ENCODE measurements at places on chromosomes 2 and 18.

DNA sequence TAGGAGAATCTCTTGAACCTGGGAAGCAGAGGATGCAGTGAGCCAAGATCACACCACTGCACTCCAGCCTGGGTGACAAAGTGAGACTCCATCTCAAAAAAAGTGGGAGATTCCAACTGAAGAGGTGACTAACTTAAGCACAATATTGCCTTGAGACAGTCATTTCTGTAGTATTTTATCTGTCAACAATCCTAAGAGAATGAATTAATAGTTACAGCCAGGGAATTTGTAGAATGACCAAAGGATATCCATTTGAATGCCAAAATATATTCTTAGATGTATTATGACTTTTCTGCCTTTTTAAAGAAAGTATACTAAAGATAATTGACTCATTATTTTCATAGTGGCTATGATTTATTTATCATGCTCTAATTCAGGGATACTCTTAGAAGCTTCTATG is 40.7 kb upstream of the CCDC150 start:
- no peak for DNase-seq

DNA sequence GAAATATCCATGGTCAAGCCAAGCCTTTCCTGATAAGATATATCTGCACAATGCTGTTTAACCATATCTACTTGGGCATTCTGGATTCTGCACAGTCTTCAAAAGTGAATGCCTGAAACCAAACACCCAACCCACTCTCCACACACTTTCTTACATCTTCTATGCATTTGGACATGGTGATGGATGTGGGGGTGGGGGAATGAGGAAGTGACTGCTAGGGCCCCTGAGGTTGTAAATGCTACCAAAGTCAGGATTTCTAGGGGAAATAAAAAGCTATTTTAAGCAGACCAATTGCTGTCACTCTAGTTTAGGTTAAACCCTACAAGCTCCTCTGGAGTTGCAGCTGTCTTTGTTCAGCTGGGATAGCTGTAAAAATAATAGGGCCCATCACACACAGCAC is 26.7 kb upstream of the TGFA start:
- no peak for DNase-seq

- no peak for DNase-seq
These were observed 7.4 kb upstream of the TMEM214 start for GRCh38 chr2:27025281-27025800.

- no peak for DNase-seq
These were observed 5.8 kb upstream of the GPD2 start for GRCh38 chr2:156430236-156430979.

DNA sequence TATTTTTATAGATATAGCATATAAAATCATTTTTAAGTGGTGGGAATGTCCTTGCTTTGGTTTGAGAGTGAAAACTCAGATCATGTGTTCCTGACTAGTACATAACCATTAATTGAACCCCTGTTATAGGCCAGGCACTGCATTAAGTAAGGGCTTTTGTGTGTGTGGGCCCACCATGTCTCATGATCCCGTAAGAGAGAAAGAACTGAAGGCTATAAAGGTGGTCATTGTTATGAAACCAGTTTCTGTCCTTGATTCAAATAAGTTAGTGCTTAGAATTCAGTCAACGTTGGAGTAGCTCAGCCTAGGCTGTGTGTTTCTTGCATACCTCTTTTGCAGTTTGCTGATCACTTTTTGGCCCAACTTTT is 91.5 kb downstream of the LIMS1 start:
- no peak for DNase-seq

DNA sequence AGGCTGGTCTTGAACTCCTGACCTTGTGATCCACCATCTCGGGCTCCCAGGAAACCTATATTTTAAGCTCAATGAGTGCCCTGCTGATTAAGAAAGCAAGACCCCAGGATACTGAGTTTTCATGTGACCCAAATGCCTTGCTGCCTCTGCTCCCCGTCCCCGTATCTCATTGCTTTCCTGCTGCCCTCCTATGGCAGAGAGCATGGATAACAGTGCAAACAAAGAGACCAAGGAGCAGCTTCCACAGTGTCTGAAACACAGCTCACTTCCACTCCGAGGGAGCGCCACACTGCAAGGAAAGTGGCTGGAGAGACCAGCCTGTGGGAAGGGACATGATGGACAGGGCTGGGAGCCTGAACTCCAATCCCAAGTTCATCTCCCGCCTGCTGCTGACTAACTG is 246.8 kb downstream of the TMEM182 start:
- no peak for DNase-seq

DNA sequence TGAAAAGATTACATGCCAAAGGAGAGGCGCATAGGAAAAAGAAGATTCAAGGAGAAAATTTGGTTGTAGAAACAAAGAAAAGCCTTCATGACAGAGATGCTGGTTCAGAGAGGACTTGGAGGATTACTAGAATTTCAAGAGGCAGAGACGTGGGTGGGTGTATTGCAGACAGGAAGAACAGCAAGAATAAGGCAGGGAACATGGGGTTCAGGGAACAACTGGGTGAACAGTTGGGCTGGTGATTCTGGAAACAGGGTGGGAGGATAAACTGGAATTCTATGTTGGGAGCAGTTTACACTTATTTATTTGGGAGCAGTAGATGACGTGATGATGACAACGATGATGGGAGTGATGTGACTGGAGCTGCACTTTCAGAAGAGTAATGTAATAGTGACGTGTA is 18.4 kb upstream of the GMCL1 start:
- DNase-seq: no peak

DNA sequence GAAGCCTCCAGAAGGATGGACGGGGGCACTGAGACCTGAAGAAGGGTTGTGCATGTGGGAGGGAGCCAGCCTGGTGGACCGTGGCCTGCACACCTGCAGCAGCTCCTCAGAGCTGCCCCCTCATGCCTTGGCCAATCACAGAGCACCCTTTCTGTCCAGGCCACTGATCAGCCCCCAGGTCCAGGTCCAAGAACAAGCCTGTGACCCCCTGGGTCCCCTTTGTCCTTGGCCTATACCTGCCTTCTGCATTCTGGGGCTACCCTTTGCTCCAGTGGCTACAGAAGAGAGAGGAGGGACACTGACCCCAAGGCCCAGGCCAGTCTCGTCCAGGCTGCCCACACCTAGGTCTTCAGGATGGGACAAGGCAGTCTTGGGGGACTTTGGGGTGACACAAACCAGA is 62.2 kb downstream of the AGAP1 start:
- no peak for DNase-seq

GRCh38 chr2:36438449-36438977 is 82.9 kb downstream of the CRIM1 start:
- DNase-seq: no peak

All from GM12891 (cell line).